Fibroblast of mammary gland (primary cell): ENCODE measurements at places on chromosomes 1 and 21.
A peak's percentile ranks its signal among the peaks of the same experiment; 100 is the strongest.

GRCh38 chr1:180923021-180923841, 10.5 kb downstream of the KIAA1614 start:
- DNase-seq = peak; percentile 29

GRCh38 chr1:56777972-56778371, 41.2 kb downstream of the FYB2 start:
- DNase-seq = no peak

DNA sequence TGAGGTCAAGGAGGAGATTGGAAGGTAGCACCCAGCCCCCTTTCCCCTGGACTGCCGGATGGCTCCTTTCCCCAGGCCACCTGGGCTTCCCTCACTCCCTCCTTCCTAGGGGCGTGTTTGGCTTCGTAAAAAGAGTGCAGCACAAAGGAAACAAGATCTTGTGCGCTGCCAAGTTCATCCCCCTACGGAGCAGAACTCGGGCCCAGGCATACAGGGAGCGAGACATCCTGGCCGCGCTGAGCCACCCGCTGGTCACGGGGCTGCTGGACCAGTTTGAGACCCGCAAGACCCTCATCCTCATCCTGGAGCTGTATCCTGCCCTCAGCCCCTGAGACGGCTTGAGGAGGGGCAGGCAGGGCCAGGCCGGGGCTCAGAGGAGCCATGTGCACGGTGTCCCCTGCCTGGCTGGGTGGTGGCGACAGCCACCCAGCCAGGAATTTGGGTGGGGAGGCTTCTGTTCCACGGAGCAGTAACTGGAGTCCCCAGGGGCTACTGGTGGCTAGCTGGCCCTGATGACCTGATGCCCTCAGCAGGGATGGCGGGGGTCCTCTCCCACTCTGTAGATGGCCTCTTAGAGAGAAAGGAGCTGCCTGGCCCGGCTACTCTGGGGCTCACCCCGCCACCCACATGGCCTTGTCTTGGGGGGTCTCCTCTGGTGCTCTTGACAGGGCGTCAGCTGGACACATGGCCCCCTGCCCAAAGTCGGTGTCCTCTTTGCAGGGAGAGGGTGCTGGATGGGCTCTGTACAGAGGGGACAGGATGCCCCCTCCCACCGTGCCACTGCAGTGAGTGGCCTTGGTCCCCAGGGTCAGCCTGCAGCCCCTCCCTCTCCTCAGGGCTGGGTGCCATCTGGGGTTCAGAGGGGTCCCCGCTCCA, 39.5 kb downstream of the TRIM11 start:
- no peak for DNase-seq

- no peak for DNase-seq
Measured at GRCh38 chr1:112840631-112841624, 115.1 kb downstream of the SLC16A1 start.

GRCh38 chr1:70583522-70583921, 172.5 kb downstream of the CTH start:
- no peak for DNase-seq

GRCh38 chr21:17795146-17796036, 23.8 kb downstream of the C21orf91 start:
- no peak for DNase-seq

DNA sequence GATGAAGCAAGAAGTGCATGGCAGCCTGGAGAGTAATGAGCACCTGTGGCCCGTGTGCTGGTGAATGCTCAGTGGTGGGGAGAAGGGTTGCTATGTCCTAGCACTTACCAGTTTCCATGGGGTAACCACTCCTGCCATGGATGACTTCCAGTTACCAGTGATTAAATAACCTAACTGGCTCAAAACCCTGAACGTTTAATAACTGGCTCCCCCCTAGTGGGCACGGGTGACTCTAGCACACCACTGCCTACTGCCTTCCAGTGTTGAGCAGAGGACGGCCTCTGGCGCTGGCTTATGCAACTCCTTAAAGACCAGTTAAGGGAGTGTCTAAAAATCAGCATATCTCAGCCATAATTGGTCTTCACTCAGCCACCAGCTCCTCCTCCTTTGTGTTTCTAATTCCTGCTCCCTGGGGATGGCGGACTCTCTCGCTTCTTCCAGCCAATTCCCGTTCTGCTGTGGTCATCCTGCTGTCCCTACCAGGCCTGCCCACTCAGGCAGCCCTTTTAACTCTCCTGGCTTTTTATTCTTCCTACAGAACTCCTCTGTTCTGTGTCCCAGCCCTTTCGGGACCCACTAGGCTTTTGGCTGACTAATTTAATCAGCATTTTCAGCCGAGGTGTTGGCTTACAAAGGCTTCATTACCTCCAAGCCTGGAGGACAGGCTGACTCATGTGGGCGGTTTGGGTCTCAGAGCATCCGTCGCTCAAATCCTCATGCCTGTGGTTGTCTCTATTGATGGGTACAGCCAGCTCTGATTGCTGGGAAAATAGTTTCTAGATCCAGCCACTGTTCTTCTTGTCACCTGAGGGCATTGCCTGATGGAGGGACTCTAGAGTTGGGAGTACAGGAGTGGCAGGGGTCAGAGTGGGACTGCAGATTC, 332.4 kb downstream of the CAMTA1 start:
- DNase-seq = peak; percentile 80

GRCh38 chr21:34915364-34915841, 133.7 kb downstream of the RUNX1 start:
- peak; percentile 49 for DNase-seq

GRCh38 chr1:9793291-9793690, 30.5 kb downstream of the CLSTN1 start:
- DNase-seq = no peak

DNA sequence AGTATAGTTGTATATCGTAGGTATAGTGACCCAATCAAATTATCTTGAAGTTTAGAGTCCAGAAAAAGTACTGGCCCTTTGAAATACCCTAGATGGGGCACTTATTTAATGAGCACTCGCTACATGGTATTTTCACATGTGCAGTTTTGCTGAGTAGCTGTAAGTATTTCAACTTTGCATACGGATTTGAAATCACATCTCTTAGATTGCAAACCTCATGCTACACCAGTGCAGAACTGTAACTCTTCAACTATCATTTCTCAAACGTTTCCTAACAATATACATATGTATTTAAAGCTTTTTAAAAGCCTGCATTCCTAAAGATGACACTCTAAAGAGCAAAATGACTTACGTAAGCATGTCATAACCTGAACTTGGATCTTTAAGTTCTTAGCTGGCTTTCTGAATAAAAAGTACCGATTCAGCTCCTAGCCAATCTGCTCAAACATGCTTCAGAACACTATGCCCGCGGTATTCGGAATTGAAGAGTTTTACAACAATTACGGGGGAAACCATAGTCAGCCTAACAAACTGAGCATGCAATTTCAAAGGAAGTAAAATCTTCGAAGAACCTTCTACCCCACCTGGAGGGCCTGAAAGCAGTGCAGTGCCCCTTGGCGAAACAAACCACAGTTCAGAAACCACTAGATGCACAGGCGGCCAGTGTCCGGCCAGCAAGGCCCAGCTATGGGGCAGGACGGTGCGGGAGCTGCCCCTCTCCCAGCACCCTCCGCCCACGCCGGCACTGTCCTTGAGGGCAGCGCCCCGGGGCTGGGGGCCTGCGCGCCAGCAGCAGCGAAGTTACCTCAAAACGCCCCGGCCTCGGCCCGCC, 863 bp downstream of the FH start:
- DNase-seq = peak; percentile 23

- no peak for DNase-seq
Measured at GRCh38 chr1:15546641-15547040, 20.0 kb downstream of the DNAJC16 start.

DNA sequence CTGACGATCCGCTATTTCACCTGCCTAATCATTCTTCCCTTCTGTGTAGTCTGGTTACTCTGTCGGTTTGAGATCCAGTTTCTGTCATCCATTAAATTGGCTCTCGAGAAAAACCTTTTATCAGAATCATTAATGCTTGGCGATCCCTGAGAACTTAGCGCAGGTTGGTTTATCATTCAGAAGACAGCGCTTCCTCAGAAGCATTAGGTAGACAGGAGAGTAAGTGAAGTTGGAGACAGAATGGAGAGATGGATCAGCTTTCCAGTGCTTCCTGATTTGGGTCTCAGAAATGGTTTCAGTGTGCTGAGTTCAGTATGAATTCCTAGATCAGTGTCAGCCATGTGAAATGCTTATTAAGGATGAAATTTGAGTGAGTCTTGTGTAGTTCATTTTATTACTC, 1.3 kb downstream of the USP1 start:
- peak; percentile 26 for DNase-seq

DNA sequence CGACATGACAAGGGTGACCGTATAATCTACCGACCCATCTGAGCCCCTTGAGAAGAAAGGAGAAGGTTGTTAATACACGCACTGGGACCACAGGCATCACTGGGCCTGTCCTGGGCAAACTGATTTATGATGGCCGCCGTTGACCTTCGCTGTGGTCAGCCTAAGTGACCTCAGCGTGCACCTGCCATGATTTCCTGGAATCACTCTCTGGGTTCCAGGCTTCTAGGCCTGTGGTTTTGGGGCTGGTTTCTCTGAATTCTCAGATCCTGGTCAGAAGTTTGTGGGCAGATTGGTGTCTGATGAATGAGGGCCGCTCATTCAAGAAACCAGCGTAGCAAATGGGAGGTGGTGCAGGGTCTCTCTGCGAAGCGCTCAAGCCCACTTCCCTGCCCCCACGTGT, 64.0 kb downstream of the SIK1 start:
- DNase-seq = no peak

- DNase-seq = no peak
Measured at GRCh38 chr1:1421147-1421906, at the start of gene ANKRD65. Gene ANKRD65 (minus strand): TSS chr1:1421276. CDS start chr1:1421005, 271 bp downstream.

DNA sequence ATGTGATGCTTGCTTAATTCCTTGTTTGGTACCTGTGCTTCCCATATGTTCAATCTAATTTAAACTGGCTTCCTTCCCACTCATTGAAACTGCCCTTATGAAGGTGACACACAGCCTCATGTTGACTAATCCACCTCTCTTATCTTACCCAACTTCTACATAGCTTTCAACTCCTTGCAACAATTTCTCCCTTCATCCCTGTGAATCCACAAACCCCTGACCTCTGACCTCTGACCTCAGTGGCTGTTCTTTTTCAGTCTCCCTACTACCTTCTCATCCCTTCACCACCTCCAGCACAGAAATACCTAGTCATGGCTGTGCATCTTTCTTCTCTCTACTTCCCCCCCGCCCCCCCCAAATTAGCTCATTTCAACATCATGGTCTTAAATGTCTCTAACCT, 144.5 kb downstream of the TTLL7 start:
- DNase-seq = no peak

DNA sequence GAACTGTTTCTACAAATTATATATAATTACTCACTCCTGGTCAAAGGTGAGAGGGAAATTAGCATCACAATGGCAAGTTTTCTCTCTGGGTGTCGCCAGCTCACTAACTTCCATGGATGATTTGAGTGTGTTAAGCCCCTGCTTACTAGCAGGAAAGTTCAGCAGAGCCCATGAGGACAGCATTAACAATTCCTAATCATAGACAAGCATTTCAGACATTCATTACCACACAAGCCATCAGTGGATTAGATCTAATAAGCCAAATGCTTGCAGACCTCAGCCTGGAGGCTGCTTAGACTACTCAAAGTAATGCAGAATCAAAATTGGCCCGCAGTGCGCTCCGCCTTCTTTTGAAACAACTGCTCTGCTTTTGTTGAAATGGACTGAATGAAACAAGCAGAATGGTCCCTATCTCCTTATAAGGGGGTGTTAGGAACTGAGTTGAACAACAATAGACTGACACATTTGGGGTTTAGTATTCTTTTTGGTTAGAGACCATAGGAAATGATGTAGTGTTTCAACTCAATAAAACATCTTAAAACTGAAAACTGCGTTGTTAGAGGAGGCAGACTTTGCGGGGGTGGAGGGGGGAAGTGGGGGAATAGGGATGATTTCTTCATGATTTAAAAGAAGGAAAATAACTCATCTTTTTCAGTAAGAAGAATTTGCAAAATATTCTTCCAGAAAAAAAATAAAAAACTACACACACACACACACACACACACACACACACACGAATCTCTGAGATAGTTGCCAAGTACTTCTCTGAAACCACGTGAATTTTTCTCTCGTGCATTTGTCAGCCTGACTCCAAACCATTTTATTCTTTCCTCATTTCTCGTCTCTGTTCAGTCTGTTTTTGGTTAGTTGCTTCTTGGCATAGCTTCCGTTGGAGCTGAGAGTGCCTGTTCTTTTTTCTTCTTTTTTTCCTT, 54.6 kb downstream of the GORAB start:
- DNase-seq = peak; percentile 85

DNA sequence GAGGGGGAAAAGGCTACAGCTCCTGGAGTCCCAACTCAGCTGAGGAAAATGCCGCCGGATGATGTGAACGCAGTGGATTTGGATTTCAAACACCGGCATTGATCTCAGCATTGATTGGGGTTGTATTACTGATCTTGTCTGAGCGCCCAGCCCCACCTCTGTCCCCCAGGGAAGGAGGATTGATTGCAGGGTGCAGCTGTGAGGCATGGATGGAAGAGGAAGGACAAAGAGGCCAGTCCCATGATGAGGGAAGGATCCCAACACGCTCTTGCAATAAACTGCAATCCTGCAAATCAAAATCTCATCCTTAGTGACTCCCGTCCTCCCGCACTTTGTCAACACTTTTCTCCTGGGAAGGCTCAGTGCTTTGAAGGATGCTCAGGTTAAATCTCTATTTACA, 242.3 kb upstream of the PROX1 start:
- DNase-seq = no peak

DNA sequence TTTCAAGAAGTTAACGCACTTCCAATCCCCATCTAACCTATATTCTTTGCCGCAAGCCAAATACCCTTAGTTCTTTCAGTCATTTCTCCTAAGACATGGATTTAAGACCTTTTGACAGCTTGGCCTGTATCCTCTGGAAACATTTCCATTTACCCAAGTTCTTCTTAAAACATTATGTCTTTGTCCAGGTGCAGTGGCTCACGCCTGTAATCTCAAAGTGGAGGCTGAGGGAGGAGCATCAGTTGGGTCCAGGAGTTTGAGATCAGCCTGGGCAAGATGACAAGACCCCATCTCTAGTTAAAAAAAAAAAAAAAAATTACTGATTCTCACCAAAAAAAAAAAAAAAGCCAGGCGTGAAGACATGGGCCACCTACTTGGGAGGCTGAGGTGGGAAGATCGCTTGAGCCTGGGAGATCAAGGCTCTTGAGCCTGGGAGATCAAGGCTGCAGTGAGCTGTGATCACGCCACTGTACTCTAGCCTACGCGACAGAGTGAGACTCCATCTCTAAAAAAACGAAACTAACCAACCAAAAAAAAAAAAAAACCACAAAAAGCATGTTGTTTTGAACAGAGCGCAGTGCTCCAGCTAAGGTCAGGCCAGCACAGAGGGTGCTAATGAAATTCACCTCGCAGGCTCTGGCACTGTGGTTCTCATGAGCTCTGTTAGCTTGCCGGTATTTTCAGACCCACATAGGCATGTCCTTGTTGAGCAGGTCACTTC, 36.0 kb downstream of the NUAK2 start:
- peak; percentile 51 for DNase-seq

DNA sequence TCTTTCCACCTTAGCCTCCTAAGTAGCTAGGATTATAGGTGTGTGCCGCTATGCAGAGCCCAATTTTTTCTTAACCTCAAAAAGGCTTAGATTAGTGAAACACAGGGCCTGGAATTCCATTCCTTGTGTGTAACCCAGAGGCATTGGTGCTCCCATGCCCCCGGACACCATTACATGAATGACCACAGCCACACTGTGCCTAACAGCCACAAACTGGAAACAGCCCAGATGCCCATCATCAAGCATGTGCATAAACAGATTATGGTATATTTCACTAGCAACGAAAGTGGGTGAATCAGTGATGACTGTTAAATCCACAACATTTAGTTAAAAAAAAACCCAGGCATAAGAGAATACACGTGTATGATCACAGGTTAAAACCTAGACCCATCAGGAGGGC, 24.4 kb downstream of the ADAM30 start:
- DNase-seq = peak; percentile 76

GRCh38 chr21:38631206-38631605, 132.9 kb upstream of the ERG start:
- peak; percentile 54 for DNase-seq
